ENCODE measurements at places on chromosomes 2 and 18. TPM values are rescaled to one million over a fixed set of nuclear protein-coding genes. Genes with fewer than 3 reads are reported as not detected.

PROKR1 gene
- total RNA-seq: 0.25 TPM

G6PC2 gene
- total RNA-seq: not detected

RNU2-63P gene
- total RNA-seq: not detected

NAT8 gene
- total RNA-seq: not detected

TOGARAM2 gene
- under 0.01 TPM for total RNA-seq

PSMA8 gene
- total RNA-seq: not detected

GULP1 gene
- 64.2 TPM for total RNA-seq

UPP2 gene
- total RNA-seq: 2.2 TPM

HJURP gene
- total RNA-seq: 1.5 TPM

IKZF2 gene
- total RNA-seq: 8.1 TPM
